ENCODE measurements at places on chromosomes 2 and 18.

DNA sequence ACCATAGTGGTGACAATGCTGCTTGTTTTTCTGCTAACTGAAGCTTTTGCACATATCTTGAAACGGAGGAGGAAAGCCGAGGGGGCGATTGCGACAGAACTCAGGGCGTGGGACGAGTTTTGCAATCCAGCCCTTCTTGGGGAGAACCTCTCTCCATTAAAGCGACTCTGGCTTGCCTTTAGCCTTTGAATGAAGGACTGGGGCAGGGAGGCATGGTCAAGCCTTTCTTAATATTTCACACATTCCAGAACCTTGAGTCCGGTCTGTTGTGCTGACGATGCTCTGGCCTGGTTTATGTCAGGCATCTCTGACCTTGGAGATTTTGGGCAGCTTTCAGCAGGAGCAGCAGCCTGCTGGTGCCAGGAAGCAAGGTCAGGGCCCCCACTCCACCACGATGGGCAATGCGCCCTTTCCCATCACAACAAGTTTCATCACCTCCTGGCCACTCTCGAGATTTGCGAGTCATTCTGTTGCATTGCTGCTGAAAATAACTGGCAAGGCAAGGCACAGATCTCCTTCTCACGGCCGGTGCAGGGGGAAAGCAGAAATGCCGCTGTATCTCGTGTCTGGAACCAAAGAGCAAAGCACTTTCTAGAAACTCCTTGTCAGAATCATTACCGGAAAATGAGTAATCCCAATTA, 10.8 kb downstream of the EMILIN2 start:
- DNase-seq: no peak

DNA sequence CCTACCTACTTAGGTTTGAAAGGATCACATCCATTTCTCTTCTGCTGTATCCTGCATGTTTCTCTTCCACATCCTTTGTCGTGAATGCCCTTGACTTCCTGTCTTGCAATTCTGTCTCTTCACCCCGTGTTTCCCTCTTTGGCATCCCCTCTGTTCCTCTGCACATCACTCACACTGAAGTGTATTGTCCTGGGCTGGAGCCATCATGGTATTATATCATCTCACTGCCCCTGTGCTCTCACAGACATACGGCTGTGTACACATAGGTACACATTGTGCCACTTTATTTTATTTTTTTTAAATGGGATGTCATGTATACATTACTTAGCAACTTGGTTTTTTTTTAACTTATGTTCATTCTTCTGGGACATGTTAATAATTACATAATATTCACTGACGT, 291.6 kb downstream of the ALPK2 start:
- no peak for DNase-seq

- no peak for DNase-seq
Observed at GRCh38 chr2:60569680-60570111, 16.2 kb upstream of the BCL11A start.

- DNase-seq: peak; percentile 7
Observed at GRCh38 chr2:3959372-3959771, 256.0 kb downstream of the DCDC2C start.

GRCh38 chr2:54577944-54578647, 122.0 kb downstream of the SPTBN1 start:
- DNase-seq: no peak

GRCh38 chr18:49911427-49911826, 98.1 kb upstream of the ACAA2 start:
- no peak for DNase-seq

GRCh38 chr2:214856137-214856536, 46.7 kb upstream of the BARD1 start:
- DNase-seq: no peak

DNA sequence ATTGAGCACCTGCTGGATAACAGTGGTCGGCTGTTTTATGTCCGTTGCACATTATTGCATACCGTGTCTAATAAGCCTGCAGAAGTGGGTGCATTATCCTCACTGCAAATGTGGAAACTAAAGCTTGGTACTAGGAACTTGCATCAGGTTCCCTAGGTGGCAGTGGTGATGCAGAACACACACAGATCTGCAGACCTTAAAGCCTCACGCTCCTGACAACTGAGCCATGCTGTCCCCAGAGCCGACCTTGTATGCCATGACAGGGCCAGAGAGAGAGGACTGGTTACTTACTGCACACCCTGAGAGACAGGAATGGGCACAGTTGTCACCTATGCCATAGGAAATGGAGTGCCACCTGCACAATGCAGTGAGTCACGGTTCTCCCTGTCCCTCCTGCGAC, 151.8 kb downstream of the SH3RF3 start:
- no peak for DNase-seq

GRCh38 chr2:72824224-72824842, 1.5 kb downstream of the EXOC6B start:
- DNase-seq: peak; percentile 21

DNA sequence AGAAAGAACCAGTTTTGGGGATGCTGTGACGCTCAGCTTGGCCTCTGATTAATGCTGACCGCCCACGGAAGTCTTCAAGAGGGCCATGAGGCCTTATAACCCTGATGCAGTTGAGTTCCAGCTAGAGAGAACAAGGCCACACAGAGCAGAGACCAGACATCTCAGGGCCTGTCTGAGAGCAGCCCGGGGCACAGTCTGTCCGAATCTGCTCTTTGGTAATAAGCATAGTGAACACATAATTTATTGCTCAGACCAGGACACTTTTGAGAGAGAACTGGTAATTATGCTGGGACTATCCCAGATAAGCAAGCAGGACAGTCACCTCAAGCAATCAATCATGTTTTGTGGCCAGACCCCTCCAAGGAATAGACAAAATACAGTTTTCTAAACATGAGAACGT, 68.5 kb downstream of the STPG4 start:
- DNase-seq: no peak

GRCh38 chr2:37623971-37624900, 47.2 kb downstream of the CDC42EP3 start:
- DNase-seq: peak; percentile 61

DNA sequence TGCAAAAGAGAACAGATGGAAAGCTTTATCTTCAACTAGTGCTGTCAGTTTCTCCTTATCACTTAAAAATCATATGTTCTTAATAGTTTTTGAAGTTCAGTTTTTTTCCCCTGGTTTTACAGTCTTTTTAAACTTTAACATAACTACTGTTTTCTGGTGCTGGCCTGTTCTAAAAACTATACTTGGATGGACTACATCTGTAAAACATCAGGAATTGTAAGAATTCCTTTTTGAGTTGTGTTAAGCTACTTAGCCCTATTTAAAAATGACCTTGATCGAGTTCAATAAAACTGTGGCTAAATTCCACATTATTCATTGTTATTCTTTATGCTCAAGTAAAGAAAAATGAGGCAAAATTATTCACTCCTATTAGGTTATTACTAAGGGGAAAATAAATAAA, 397.7 kb downstream of the NUP35 start:
- no peak for DNase-seq

DNA sequence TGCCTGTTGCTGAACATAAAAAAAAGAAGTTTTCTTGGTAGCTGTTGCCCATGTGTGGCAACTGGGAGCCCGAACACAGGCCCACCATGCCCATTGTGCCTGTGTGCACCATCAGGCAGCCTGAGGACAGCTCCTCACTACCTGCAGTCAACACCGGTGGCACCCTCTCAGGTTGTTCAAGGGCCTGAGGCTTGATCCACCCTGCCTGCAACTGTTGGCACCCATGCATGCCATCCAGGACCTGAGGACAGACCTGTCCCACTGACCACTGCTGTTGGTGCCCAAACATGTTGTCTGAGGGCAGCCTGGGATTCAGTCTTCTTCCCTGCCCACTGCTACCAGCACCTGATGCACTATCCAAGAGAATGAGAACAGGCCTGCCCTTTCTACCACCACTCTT, 661.1 kb upstream of the ZNF804A start:
- DNase-seq: no peak

DNA sequence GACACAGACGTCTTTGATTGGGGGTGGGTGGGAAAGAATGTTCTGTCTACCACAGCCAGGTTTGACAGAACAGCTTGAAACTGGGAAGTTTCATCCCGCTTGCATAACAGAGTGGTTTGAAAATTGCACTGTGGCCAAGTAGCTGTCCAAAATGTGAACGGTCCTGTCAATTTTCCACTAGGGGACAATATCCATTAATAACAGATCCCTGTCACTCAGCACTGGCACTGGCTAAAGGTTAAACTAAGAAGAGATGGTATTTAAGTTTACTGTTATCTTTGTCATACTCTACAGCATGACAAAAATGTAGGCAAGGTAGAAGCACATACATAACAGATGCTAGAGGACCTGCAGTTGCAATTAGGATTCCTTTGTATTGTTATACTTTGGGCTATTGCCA, 55.6 kb upstream of the ACMSD start:
- DNase-seq: no peak

GRCh38 chr2:232236200-232236599, 142.4 kb upstream of the ALPP start:
- no peak for DNase-seq

GRCh38 chr2:72954376-72955227, 37.3 kb downstream of the EMX1 start:
- no peak for DNase-seq

DNA sequence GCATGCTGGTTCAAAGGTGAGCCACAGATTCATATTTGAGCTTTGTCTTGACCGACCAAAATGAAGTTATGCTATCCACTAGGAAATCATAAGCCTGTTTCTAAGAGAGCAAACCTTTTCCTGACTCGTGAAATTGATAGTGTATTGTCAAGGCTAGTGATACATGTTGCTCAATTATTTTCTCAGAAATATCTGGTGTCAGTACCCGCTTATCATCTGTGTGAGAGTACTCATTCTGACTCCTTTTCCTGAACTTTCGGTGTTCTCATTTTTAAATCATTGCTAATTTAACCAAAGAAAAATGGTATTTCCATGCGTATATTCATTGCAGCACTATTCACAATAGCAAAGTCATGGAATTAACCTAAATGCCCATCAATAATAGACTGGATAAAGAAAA, 56.2 kb downstream of the SGPP2 start:
- DNase-seq: no peak

Data from activated CD8-positive, alpha-beta T cell treated with anti-CD3 and anti-CD28 coated beads for 36 hours (primary cell).